G401 (cell line): ENCODE measurements at places on chromosomes 2 and 18.

- no peak for DNase-seq
These were observed 358.9 kb upstream of the ETAA1 start for GRCh38 chr2:67038195-67038594.

DNA sequence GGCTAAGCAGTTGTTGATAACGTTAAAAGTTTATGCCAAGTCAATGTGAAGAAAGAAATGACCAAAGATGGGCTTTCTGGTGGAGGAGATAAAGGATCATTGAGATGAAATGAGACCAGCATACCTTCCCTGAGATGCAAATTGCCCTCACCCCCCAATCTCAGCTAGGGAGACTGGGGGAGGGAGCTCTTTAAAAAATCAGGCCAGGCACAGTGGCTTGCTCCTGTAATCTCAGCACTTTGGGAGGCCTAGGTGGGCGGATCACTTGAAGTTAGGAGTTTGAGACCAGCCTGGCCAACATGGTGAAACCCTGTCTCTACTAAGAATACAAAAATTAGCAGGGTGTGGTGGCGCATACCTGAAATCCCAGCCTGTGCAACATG, 30.9 kb upstream of the KCMF1 start:
- no peak for DNase-seq

DNA sequence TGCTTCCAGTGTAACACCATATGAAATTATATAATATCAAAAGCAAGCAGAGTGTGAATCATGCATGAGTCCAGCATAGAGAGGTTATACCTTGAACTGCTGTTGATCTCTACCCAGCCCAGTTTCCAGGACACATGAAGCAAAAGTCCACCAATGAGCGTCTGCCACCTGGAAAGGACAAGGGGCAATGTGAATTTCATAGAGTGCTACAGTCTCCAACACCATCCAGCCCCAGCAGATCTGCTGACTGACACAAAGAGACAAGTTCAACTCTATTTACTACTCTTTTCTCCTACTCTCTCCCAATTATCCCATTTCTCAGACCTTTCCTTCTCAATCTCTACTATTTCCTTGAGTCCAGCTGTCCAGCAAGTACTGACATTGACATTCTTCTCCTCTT, 31.8 kb upstream of the RIOK3 start:
- DNase-seq, result no peak

DNA sequence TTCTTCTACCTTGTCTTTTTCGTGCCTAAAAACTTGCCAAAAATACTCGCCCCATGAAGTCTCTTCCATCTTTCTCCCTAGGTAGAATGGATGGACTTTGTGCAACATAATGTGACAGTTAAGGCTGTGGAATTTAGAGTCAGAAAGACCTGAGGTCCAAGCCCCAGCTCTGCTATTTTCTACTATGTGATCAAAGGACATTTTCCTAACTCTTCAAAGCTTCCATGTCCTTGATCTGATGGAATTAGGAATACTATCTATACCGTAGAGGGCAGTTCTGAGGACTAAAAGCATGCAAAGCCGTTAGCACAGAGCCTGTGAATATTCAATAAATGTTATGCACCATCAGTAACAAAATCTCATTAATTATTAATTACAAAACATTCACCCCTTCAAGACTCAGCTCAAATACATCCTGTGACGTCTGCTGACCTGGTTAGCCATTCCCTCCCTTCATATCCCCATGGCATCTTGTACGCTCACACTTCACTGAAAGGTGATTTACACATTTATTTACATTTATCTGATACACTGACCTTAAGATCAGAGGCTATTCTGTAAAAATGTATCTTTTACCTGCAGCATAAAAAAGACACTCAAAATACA, 15.1 kb downstream of the IWS1 start:
- no peak for DNase-seq

- no peak for DNase-seq
These were observed 61.5 kb downstream of the PTPN4 start for GRCh38 chr2:119821266-119821665.

- no peak for DNase-seq
These were observed 117.4 kb downstream of the ETAA1 start for GRCh38 chr2:67514515-67514914.

GRCh38 chr18:61628085-61628484, 264.7 kb downstream of the RNF152 start:
- no peak for DNase-seq

- DNase-seq, result no peak
These were observed 12.2 kb upstream of the GALNT5 start for GRCh38 chr2:157245144-157245840.

DNA sequence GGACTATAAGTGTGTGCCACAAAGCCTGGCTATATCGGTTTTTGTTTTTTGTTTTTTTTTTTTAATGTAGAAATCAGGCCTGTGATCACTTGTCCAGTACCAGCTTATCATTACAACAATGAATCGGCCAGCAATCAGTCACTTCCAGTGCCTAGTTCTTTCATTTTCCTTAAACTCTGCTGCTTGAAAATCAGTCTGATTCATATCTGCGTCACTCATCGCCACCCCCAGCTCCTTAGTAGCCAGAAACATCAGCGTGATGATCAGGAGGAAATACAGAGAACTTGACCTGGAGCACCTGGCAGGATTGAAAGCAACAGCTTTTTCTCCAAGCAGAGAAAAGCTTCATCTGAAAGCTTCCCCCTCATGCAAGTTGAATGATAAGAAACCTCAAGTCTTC, 75.4 kb downstream of the SPTBN1 start:
- DNase-seq, result no peak

GRCh38 chr2:38600242-38600891, 2.4 kb downstream of the HNRNPLL start:
- peak; percentile 20 for DNase-seq

- no peak for DNase-seq
These were observed 23.7 kb downstream of the CCDC88A start for GRCh38 chr2:55395724-55396605.

DNA sequence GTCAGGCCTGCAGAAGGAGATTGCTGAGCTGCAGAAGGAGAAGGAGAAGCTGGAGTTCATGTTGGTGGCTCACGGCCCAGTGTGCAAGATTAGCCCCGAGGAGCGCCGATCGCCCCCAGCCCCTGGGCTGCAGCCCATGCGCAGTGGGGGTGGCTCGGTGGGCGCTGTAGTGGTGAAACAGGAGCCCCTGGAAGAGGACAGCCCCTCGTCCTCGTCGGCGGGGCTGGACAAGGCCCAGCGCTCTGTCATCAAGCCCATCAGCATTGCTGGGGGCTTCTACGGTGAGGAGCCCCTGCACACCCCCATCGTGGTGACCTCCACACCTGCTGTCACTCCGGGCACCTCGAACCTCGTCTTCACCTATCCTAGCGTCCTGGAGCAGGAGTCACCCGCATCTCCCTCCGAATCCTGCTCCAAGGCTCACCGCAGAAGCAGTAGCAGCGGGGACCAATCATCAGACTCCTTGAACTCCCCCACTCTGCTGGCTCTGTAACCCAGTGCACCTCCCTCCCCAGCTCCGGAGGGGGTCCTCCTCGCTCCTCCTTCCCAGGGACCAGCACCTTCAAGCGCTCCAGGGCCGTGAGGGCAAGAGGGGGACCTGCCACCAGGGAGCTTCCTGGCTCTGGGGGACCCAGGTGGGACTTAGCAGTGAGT, 19.4 kb downstream of the FOSL2 start:
- no peak for DNase-seq

DNA sequence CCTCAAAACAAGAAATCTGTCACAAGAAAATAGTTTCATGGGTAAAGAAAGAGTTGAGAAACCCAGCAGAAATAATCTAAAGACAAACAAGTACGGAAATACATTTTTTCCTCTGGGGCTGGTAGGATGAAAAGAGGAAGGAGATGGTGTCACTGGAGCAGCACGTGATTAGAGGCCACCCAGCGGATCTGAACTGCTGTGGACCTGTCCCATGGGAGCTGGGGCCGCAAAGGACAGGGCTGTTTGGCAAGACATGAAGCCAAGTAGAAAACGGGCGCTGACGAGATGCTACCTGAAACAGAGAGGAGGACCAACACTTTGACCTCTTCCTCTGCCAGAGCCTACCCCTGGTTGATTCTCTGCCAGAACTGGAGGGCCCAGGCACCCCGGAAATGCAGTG, 295.4 kb upstream of the ATP5MC3 start:
- DNase-seq, result no peak

DNA sequence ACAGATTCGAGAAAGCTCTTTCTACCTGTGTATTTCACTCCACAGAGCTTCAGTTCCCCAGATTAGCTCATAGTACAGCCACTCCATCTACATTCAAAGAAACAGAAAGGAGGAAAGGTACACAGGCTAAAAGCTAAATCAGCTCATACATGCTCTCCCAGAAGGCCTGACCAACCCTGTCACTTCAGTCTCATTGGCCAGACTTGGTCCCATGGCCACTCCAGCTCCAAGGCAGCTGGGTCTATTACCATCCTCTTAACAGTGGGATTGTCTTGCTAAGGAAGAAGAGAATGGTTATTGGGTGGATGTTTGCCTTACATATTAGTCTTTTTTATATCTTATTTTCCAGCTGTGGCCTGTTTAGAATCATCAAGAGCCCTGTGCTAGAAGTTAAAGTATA, 572.6 kb downstream of the ARHGAP15 start:
- no peak for DNase-seq

GRCh38 chr2:65834771-65835475, 402.5 kb upstream of the SPRED2 start:
- DNase-seq, result no peak

- no peak for DNase-seq
These were observed 17.6 kb downstream of the LCLAT1 start for GRCh38 chr2:30464544-30465170.

DNA sequence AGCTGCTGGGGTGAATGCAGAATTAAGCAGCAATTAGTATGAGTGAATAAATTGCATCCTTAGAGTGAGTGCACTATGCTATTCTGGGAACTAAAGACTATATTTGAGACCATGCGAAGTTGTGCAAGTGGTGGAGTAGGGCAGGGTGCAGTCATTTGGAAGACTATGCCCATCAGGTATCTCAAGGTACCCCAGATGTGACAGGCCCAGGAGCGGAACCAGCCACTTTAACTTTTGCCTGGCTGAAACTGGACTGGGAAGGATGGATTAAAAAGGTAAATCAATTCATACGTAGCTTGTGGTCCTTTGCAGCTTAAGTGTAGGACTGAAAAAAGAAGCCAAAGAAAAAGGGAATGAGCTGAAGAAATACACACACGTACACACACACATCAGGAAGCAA, 1.7 kb downstream of the KYNU start:
- no peak for DNase-seq

GRCh38 chr2:229137639-229138038, 133.4 kb downstream of the PID1 start:
- no peak for DNase-seq

- no peak for DNase-seq
These were observed 215.6 kb upstream of the PID1 start for GRCh38 chr2:229486673-229487072.

DNA sequence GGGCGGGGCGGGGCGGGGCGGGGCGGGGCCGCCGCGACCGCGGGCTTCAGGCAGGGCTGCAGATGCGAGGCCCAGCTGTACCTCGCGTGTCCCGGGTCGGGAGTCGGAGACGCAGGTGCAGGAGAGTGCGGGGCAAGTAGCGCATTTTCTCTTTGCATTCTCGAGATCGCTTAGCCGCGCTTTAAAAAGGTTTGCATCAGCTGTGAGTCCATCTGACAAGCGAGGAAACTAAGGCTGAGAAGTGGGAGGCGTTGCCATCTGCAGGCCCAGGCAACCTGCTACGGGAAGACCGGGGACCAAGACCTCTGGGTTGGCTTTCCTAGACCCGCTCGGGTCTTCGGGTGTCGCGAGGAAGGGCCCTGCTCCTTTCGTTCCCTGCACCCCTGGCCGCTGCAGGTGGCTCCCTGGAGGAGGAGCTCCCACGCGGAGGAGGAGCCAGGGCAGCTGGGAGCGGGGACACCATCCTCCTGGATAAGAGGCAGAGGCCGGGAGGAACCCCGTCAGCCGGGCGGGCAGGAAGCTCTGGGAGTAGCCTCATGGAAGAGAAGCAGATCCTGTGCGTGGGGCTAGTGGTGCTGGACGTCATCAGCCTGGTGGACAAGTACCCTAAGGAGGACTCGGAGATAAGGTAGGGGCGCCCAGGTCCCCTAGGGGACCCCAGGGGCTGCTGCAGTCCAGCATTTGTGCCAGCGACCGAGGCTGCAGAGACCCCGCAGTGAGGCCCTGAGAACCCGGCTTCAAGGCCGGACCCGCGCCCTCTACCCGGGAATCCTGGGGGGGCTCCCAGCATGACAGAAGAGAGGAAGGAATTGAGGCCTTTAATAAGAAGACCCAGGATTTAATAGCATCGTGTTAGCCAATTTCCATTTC, at the start of gene KHK:
Gene KHK, plus strand, starts transcription at position 49 of the 870 bp plus-strand sequence. Its CDS starts 488 bp downstream, at position 537.
- peak; percentile 65 for DNase-seq
